ENCODE measurements at places on chromosomes 3 and 15. TPM values are rescaled to one million over a fixed set of nuclear protein-coding genes. Genes with fewer than 3 reads are reported as not detected.

DNA sequence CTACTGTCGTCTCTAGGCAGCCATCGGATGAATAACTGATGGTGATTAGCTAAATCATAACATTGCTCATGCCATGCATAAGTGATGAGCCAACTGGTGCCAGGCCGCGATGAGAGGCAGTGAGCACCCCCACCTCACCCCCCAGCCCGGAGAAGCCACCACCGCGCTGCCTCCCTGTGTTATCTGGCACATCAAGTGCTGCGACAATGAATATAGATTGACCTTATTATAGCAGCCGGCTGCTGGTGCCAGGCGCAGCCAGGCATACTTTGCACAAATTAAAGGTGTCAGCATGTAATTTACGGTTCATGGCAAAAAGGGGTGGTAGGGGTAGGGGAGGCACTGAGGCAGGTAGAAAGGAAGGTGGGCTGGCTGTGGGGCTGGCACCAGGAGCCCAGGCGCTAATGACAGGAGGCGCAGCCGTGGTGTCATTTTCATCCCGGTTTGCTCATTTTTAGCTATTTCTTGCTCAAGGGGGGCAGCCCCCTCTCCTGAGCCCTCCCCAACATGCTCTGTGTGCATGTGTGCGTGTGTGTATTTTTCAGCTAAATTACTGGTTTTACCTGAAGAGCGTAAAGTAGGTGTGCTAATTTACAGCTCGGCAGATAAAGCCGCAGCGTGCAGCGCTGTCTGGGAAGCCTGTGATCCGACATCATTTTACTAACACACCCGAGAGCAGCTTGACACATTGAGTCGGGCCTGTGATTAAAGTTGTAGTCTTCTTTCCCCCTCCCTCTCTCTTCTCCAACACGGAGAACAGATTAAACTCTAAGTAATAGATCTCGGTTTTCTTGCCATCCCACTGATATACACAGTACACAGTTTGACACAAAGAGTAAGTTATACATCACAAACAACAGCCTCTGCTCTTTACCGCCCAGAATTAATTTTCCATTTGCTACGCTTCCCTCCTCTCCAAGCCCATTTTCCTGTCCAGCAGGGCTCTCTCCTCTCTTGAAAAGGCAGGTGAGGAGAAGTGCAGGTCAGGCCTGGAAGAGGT, 212.3 kb downstream of the RPLP1 start:
- no peak for DNase-seq

GRCh38 chr3:142680710-142681109, 43.1 kb upstream of the TRPC1 start:
- DNase-seq, result peak; percentile 42

- no peak for DNase-seq
Measured at GRCh38 chr3:79551997-79552396, 215.8 kb downstream of the ROBO1 start.

Gene ARNT2
- total RNA-seq, result not detected

DNA sequence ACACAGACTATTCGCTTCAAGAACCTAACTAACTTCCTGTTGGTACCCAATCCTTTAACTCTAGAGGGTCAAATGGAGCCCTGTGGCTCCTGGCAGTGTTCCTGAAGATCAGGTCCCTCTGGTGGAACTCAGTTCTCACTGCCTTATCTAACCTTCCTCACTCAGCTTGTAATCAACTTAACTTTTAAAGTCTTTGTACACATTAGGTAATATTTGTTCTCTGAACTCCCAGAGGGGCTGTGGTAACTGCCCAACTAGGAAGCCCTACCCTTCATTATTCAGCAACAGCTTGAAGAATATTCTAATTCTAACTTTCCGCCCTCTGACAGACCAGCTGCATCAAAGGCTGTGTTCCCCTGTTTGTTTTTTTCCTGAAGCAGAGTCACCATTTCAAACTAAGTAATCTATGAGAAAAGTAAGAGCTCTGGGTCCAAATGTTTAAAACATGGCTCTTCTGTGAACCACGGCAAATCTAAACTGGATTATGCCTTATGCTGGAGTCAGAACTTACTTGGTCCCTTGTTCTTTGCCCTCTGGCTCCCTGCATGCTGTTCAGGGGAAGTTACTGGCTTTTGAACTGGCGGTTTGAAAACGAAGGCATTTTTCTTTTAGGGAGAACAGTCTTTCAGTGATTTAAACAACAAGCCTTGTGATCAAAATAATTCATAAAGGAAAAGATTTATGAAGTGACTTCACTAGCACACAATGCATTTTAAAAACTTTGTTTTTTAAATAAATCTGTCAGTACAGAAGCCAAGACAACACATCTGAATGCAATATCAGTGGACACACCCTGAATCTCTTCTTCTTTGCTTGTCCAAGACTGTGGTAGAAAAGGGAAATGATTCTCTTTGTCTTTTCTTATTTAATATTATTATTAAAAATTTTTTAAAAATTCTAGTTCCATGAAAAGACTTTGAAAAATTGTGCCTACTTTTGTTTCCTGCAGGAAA, 365.6 kb downstream of the TIGIT start:
- DNase-seq, result no peak

Gene UBA7
- total RNA-seq, result 24.4 TPM

All from Karpas-422 (cell line).